ENCODE measurements at places on chromosomes 2 and 18.

- DNase-seq: peak; percentile 56
Measured at GRCh38 chr2:235270956-235271355, 222.9 kb upstream of the AGAP1 start.

- no peak for DNase-seq
Measured at GRCh38 chr2:6958616-6959235, 41.5 kb downstream of the RNF144A start.

DNA sequence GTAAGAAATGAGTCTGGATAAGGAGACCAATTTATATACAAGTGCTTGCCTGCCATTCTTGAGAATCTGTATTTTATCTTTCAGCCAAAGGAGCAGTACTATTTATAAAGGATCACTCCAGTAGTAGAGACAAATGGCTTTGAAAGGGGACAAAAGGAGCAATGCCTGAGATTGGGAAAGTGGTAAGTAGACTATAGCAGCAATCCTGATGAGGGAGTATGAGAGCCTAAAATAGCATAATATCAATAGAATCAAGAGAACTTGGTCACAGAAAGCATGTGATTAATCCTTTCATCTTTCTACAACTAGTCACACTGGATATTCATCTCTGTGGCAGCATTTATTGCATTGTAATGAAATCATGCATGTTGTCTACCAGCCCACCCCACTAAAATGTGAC lies 20.2 kb downstream of the NRXN1 start:
- DNase-seq: no peak

GRCh38 chr2:192140236-192140839 lies 54.4 kb downstream of the TMEFF2 start:
- DNase-seq: no peak

DNA sequence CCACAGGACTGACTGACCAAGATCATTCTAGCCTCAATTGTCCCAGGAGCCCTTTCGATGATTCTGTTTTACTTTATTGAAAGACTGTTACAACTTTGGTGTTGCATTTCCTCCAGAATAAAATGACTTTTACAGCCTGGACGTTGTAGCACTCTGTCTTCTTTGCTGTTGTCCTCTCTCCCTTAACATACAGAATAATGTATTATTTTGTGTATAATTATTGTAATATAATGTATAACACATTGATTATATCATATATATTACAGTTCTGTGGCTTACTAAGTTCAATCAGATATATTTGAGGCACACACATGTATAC lies 380 bp upstream of the FANCL start:
- no peak for DNase-seq

GRCh38 chr2:41924024-41924423 lies 123.8 kb upstream of the PKDCC start:
- DNase-seq: no peak

DNA sequence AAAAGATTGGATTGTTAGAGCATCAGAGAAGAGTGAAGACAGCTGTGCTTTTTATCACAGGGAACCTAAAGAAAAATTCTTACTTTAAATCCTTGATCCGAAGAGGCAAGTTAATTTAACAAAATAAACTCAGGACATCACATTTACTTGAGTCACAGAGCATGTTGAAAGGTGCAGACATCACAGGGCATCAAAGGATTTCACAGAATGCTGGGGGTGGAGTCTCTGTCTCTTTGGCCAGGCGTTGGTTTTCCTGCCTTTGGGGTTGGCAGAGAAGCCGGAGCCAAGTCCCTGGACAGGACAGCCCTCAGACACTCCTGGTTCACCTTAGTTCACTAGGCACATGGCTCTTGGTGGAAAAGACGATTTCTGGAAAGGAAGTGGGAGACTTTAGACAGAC lies 56.3 kb downstream of the SH3RF3 start:
- no peak for DNase-seq
